ENCODE measurements at places on chromosomes 5 and 9.
A peak's percentile ranks its signal among the peaks of the same experiment; 100 is the strongest.

- no peak for DNase-seq
These were observed 26.5 kb downstream of the ANKRD33B start for GRCh38 chr5:10590226-10590999.

- no peak for DNase-seq
These were observed 263.2 kb downstream of the KCTD16 start for GRCh38 chr5:144433893-144434292.

DNA sequence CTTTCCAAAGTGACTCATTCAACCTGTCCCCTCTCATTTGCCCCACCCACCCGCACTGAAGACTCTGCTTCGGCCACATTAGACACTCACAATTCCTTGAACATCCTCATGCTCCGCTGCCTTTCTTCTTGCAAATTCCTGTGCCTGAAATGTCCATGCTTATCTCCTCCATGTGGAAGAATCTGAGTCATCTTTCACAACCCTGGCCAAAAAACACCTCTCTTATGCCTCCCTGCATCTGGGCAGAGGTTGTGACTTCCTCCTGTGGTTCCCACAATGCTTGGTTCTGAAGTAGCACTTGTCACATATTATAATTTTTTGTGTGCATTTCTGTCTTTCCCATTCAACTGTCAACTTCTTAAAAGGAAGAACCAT, 238.6 kb downstream of the ENC1 start:
- no peak for DNase-seq

- no peak for DNase-seq
These were observed 294.7 kb upstream of the TNC start for GRCh38 chr9:115412656-115413055.

DNA sequence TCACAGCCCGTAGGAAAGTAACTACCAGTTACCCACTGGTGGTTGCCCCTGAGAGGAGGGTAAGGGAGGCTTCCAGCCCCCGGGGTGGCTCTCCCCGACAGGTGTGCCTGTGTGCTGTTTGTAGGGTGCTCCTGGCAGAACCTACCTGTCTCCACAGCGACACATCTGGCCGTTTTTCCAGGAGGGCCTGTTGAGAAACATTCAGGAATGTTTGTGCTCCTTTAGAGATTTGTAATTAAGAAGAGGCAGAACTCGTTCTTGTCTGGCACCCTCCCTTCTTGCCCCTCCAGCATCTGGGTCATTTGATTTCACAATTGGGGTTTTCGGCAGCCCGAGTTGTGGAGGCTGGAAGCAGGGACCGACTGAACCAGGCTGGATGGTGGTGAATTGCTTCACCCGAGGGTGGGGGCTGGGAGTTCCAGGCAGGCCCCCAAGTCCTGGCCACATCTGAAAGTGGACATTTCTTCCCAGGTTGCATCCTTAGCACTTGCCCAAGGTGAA, 74.2 kb downstream of the WWC1 start:
- no peak for DNase-seq

DNA sequence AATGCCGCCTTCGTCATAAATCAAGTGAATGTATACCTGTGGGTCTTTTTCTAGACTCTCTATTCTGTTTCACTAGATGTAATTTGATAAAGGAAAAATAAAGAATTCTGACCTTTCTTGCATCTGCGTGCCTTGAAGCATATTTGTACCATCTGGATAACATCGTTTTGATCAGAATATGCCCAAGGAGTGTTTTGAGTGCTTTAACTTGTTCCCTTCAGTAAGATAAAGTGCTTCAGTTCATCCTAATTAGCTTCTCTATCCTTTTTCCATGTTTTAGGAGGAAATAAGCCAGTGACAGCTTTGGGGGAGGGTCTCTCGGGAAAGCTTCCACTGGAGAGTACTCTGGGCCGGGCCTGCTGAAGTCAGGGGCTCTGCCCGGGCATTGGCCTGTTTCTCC, 113.5 kb upstream of the DAP start:
- DNase-seq: no peak

GRCh38 chr9:8670751-8671150, 871.2 kb upstream of the DMAC1 start:
- no peak for DNase-seq

- DNase-seq: no peak
These were observed 132.9 kb downstream of the ROR2 start for GRCh38 chr9:91817106-91817492.

GRCh38 chr5:176654856-176655255, 7.6 kb downstream of the TSPAN17 start:
- no peak for DNase-seq

GRCh38 chr9:92032891-92033290, 82.3 kb downstream of the SPTLC1 start:
- no peak for DNase-seq

DNA sequence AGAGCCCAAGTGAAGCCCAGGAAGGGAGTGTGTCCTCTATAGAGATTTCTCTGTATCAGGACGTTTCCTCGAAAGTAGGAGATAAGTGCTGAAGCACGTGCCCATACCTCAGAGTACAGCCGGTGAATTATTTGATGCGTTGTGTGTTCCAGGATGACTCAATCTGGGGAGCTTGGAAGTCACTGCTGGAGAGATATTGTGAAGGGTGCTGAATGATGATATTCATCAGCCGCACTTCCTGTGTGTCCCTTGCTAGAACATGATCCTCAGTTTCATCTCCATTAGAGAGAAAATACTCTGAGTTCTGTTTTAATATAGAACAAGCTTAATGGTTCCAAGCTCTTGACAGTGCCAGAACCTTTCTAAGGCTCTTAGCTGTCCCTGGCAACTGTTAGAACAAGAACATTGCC, 402.3 kb upstream of the ADAMTSL1 start:
- no peak for DNase-seq

DNA sequence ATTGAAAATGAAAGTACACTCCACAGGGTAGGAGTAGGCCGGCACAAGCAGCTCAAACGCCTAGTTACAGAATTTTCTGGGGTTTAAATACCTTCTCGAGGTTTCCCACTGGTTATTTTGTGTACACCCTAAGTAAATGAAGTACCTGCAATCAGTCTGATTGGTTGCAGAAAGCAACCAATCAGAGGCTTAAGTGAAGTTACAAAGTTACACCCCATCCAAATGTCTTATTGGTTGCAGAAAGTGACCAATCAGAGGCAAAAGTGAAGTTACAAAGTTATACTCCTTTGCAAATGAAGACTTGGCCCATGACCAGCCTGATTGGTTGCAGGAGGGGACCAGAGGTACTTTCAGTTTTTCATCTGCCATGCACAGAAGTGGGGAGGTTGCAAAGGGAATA, 33.2 kb upstream of the ERAP2 start:
- DNase-seq: no peak

DNA sequence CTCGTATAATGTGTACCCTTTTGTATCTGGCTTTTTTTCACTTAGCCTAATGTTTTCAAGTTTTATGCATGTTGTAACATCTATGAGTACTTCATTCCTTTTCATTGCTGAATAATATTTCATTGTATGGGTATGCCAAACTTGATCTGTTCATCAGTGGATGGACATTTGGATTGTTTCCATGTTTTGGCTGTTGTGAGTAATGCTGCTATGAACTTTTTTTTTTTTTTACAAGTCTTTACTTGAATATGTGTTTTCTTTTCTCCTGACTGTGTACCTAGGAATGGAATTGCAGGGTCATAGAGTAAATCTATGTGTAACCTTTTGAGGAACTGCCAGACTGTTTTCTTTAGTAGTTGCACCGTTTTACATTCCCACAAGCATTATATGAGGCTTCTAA, 52.4 kb downstream of the MTREX start:
- no peak for DNase-seq

DNA sequence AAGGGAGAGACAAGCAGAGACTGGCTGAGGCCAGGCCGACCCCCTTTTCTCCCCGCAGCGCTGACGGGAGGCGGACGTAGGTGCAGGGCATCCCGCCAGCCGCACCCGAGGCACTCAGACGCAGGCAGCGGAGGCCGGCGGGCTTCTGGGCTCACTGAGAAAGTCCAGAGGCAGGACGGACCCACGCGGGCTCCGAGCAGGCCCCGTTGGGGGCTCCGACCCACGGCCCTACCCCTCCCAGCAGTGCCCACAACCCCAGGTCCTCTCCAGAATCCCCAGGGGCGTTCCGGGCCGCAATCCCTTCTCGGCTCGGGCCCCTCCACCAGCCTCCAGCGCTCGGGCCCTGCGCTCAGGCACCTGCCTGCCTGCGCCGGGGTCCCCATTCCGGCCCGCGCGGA, 543 bp downstream of the MTMR12 start:
- DNase-seq: peak; percentile 48

DNA sequence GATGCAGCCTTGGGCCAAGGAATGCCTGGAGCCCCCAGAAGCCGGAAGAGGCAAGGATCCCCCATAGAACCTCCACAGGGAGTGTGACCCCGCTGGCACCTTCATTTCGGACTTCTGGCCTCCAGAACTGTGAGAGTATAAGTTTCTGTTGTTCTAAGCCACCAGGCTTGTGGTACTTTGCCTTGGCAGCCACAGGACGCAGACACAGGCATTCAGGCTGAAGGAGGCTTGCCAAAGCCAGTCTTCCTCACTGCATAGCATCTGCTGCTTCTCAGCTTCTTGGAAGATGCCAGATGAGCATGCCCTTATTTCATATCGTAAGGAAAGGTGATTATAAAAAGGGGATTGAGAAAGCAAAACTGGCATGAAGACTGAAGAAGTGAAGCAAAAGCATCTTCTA, 61.1 kb upstream of the TAS2R1 start:
- no peak for DNase-seq

GRCh38 chr5:39517800-39518199, 93.0 kb upstream of the DAB2 start:
- no peak for DNase-seq

DNA sequence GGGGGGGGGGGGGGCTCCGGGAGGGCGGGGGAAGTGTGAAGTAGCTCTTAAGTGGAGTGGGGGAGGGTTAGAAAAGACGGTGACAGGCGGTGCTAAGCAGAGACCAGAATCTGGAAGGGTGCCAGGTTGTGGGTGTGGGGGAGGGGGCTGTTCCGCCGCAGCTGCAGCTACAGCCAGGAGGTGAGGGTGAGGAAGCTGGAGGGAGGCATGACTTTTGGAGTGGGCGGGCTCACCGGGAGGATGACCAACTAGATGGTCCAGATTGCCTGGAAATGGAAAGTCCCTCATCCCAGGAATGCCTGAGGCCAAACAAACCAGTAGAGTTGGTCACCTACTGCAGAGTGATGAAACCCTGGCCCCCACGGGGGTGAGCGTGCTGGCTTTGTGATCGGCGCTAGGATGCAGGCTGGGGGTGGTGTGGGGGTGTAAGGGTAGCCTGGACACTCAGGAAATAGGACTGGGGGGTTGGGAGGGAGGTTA, 158.1 kb upstream of the SHB start:
- no peak for DNase-seq

DNA sequence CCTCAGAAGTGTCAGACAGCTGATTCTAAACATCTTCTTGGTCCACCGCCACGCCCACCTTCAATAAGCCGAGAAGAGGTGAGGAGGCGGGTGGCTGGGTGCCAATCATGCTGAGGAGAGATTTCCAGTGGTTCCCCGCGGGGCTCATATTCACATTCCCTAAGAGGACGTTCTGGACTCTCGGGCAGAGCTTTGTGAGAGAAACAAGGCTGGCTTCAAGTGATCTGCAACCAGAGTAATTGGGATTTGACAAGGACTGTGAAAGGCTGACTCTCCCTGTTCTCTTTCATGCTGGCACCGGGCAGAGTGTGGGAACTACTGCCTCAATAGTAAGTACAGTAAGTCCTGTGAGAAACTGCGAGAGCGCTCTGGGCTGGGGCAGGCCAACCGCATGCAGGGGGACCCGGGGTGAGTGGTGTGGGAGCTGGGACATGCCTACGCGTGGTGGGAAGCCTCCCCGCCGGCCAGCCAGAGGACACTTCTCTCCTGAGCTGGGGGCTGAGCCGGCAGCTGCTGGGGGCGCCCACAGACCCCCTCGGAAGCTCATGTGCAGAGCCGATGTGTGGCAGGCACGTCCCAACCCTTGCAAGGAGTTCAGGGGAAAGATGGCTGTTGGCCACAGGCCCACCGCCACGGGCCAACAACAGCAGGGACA, 110.9 kb downstream of the LIFR start:
- DNase-seq: no peak

- DNase-seq: no peak
These were observed 200.4 kb downstream of the MAST4 start for GRCh38 chr5:66796305-66797292.

DNA sequence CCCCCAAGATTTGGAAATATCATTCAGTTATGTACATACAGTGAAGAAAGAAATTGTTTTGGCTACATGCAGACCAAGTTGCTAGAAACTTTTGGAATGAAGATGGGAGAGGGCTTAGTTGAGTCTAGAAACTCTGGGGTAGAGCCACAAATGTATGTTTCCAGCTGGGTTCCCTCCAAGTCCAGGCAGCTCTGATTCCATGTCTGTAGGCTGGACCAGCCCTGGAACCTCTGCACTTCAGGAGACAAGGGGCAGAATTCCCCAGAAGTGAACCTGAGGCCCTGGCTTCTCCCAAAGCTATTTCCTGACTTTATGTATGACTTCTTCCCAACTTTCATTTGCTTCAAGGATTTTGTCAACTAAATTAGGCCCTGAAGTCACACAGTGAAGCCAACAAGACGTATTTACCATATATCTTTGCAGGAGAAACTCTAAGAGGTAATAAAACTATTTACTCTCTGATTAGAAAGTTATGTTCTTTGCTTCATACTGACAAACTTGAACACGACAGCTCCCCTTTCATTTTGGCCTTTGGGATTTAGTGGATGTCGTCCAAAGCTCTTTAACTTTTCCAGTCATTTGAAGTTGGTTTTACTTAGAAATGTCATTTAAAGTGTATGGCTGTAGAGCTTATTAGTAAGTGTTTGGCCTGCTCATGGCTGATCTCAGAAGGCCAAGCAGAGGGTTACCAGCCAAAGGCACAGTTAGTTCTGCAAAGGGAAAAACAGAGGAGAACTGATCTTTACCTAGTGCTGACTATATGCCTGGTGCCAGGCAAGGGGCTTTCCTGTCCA, 152.0 kb upstream of the SLC28A3 start:
- no peak for DNase-seq

DNA sequence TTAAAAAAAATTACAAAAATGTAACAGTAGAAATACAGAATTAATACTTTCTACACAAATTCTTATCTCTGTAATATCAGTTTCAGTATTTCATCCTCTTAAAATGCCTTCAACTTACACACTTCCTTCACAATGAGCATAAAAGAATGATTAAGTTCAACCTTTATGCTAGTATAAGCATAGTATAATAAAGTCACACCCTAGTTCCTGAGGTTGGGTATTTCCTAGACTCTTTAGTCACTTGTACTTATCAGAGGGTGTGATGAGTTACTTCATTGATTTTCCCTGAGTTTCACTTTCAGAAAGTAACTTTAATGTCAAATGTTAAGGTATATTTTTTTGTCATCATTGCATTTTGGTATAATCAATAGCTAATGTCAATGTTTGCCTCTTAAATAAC, 302.4 kb downstream of the PDE4D start:
- no peak for DNase-seq

DNA sequence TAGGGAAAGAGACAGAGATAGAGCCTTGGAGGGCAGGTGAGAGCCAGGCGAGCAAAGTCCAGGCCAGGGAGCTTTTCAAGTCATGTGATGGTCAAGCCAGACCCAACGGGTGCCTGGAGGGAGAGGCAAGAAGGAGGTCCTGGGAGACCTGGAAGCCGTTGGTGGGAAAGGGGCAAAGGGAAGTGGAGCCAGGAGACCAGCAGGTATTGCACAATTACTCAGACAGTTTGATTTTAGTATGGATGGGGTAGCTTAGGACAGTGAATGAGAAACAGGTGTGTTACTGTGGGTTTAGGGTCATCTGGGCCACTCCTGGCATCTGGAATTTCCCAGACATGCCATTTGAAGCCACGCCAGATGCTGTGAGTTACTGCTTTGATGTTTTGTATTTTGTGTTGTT, 5.1 kb downstream of the SECISBP2 start:
- no peak for DNase-seq

Measured in stimulated activated naive CD4-positive, alpha-beta T cell treated with Interleukin-2 at 50 U/mL for 16 hours (primary cell).